Fibroblast of villous mesenchyme (primary cell): ENCODE measurements at places on chromosomes 12 and 14. TPM values are rescaled to one million over a fixed set of nuclear protein-coding genes. Genes with fewer than 3 reads are reported as not detected.

- no peak for DNase-seq
Observed at GRCh38 chr14:103946975-103947374, 4.6 kb upstream of the RD3L start.

DNA sequence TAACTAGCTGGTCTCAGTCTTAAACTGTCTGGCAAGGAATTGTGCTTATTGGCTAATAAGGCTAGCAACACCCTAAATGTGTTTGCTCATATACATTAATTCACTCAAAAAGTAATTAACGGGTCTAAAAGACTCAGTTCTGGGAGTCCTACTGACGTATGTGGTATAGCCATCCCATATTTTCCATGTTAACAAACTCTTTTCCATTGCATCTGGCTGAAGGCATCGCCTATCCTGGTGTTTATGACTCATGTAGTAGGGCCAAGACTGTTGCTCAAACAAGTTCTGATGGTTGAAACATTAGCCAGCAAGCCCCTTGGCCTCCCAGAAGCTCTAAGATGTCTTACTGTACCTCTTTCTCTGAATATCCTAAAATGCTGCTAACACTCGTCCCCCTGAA is 98.5 kb downstream of the PHLDA1 start:
- DNase-seq: peak; percentile 87

- no peak for DNase-seq
Observed at GRCh38 chr14:96461950-96462798, 40.0 kb upstream of the PAPOLA start.

GRCh38 chr12:126038434-126038833 is 973.2 kb downstream of the AACS start:
- DNase-seq: no peak

DNA sequence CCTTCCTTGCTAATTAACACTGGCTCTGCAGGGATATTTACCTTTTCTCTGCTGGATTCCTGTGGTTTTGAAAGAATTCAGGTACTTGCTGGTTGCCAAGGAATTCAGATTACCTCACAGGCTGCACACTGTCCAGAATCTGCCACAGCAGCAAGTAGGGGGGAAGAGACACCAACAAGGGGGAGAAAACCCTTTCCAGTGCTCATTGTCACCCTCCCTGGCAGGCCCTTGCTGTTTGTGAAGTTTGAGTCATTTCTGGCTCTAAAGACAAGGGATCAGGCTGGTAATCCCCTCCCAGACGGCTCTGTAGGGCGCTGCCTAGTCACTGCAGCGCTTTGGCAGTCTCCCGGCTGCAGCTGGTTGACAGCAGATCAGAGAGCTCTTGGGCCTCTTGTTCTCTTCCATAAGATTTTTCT is 50.8 kb downstream of the TTLL5 start:
- DNase-seq: peak; percentile 84

GRCh38 chr12:13592063-13592942 is 389.1 kb downstream of the GRIN2B start:
- no peak for DNase-seq

- no peak for DNase-seq
Observed at GRCh38 chr12:20374795-20375194, 6.5 kb downstream of the PDE3A start.

- DNase-seq: peak; percentile 62
Observed at GRCh38 chr12:60197589-60197988, 601.8 kb downstream of the SLC16A7 start.

- DNase-seq: no peak
Observed at GRCh38 chr12:99427104-99427503, 220.4 kb upstream of the GARIN6 start.

- no peak for DNase-seq
Observed at GRCh38 chr14:44309331-44309730, 197.8 kb downstream of the FSCB start.

GRCh38 chr14:31993521-31993951 is 83.6 kb upstream of the ARHGAP5 start:
- peak; percentile 56 for DNase-seq

GRCh38 chr12:89702503-89702902 is 6.1 kb downstream of the ATP2B1 start:
- DNase-seq: no peak

GRCh38 chr12:62976110-62976662 is 41.2 kb upstream of the PPM1H start:
- DNase-seq: no peak

The LMNTD1 gene
- total RNA-seq: not detected in 2 replicates

The DNAH10 gene
- total RNA-seq: 0.43 and 0.64 TPM in 2 replicates

The CFAP251 gene
- 6.8 and 8.2 TPM in 2 replicates for total RNA-seq

The RAB21 gene
- 9.3 and 12.5 TPM in 2 replicates for total RNA-seq

The TAS2R31 gene
- total RNA-seq: 7.3 and 8.4 TPM in 2 replicates

The AMDHD1 gene
- not detected in 2 replicates for total RNA-seq

The SYNDIG1L gene
- total RNA-seq: not detected in 2 replicates
